Testis (tissue), 5 donors: ENCODE measurements at places on chromosomes 13 and 19.

DNA sequence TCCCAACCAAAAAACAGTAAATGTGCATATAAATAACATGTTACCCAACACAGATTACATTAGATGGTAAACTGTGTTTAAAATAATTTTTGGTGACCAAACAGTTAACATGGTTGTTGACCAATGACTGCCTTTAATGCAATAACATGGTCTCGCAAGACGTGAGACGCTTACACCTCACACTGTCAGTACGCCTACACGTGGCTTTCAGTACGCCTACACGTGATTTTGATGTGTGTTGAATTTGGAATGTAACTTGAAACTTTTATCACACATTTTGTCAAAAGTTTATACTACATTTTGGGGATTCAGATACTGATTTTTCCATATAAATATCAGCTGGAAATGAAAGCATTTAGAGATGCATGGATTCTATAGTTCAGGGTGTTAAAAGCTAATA is 32.0 kb downstream of the SLC7A9 start:
- H3K27ac ChIP-seq: no peak overlapping the region
- no peaks in the 10 kb centered on the region for H3K27me3 ChIP-seq
- H3K4me1 ChIP-seq: no peaks in the 10 kb centered on the region
- H3K36me3 ChIP-seq: no peaks in the 10 kb centered on the region
- no peak for DNase-seq

DNA sequence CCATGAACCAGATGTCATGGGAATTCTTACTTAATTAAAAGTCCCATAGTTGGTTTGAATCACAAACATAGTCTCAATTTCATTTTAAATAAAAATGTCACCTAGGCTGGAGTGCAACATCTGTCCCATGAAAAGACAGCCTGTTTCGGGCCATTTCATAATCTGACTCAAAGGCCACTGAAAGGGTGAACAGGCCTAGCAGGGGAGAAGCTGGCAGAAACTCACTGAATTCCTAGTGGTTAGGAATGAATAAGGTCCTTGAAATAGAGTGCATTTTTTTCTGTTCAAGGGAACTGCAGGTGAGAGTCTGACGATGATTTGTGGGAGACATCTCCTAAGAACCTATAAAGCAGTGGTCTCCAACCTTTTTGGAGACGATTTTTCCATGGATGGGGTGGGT is 44.0 kb upstream of the PCCA start:
- H3K4me1 ChIP-seq: no peaks in the 10 kb centered on the region
- no peaks in the 10 kb centered on the region for H3K27me3 ChIP-seq
- H3K27ac ChIP-seq: no peak overlapping the region
- H3K4me3 ChIP-seq: no peak overlapping the region

DNA sequence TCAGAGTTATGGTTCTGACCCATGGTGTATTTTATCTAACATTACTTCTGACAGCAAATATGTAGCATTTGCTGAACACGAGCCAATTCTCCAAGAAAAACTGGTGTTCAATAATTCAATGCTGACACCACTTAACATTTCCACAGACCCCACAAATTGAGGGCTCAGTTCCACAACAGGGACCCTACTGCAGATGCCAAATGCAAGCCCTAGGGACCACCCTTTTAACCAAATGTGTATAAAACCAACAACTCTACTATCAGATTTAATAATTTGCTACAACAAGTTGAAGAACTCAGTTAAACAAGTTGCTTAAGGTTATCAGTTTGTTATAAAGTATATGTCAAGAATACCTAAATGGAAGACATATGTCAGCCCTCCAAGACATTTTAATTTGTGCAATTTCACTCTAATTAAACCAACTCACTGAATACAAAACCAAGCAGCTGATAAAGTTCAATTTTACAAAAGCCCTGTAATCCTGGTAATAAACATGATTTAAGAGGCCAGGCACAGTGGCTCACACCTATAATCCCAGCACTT is 6.7 kb downstream of the ZNF44 start:
- DNase-seq: no peak
- H3K36me3 ChIP-seq: no peaks in the 10 kb centered on the region
- peaks cover 2% of the 10 kb centered on the region for H3K4me1 ChIP-seq

DNA sequence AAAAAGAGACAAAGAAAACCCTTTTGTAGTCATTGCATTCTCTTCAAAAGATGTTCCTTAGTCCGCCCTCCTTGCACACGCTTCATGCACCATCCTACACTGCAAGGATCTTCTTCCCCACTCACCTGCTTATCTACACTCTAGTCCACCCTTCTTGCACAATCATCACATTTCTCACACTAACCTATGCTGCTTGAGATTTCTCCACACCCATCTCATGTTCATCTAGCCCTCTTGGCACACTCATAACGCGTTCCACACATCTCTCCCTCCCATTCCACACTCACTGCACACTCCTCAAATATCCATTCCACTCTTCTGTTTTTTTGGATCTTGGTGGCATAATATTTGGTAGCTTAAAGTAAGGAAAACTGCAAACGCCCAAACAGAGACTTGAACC is 22.3 kb upstream of the HNRNPUL1 start:
- H3K27me3 ChIP-seq: no peaks in the 10 kb centered on the region
- no peaks in the 10 kb centered on the region for H3K36me3 ChIP-seq
- no peaks in the 10 kb centered on the region for H3K4me1 ChIP-seq

GRCh38 chr19:9877780-9878510 is 42.8 kb downstream of the PIN1 start:
- no peak overlapping the region for H3K4me3 ChIP-seq
- H3K36me3 ChIP-seq: no peaks in the 10 kb centered on the region
- H3K4me1 ChIP-seq: no peaks in the 10 kb centered on the region
- no peak for DNase-seq
- no peaks in the 10 kb centered on the region for H3K27me3 ChIP-seq

DNA sequence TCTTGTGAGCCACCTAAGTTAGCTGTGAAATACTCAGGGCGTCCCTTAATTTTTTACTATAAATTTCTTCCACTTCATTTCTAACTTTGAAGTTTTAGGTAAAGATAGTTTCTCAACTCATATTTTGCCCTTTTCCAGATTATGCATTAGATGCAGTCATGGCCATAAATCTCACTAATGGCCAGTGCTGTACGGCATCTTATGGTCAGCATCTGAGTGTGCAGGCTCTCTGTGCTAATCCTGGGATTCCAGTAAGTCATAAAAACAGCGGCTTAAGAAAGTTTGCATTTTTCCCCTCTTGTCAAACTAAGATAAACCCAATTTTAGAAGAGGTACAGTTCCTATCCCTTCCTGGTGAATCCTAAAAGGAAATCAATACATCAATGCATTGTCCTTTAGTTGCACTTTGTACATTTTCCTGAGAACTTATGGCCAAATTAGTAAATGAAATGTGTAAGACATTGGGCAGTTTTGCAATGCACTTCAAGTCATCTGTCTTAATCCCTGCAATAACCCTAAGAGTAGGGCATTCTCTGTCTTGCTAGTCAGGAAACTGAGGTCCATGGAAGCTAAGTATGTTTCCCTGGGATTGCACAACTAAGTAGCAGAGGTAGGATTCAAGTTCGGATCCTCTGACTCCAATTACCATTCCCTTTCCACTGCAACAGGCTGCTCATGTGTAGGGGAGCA is 146.2 kb downstream of the DCT start:
- no peak for DNase-seq
- H3K4me3 ChIP-seq: no peak overlapping the region
- H3K27me3 ChIP-seq: no peaks in the 10 kb centered on the region
- H3K4me1 ChIP-seq: no peaks in the 10 kb centered on the region
- H3K27ac ChIP-seq: no peak overlapping the region
- no peaks in the 10 kb centered on the region for H3K36me3 ChIP-seq

DNA sequence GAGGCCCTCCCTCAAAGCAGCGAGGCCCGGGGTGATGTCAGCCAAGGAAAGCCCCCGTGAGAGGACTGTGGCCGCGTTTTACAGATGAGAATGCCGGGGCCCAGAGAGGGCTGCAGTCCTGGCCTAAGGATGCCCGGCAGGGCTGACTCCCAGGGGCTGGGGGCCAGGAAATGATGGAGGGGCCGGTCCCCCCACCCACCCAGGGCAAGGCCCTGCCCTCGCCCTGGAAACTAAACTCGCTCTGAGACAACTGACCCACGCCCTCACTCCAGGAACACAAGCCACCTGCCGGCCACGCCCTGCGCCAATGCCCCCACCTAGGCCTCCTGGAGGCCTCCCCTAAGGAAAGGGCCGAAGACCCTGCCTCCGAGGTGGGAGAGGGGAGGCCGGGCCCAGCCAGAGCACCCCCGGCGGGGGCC is 7.2 kb downstream of the ZBTB7A start:
- no peaks in the 10 kb centered on the region for H3K27me3 ChIP-seq
- H3K27ac ChIP-seq: peak overlapping the region; percentile 95
- H3K4me1 ChIP-seq: peaks cover 63% of the 10 kb centered on the region

- no peak overlapping the region for H3K4me3 ChIP-seq
- no peaks in the 10 kb centered on the region for H3K27me3 ChIP-seq
- no peaks in the 10 kb centered on the region for H3K4me1 ChIP-seq
- no peaks in the 10 kb centered on the region for H3K36me3 ChIP-seq
Observed at GRCh38 chr19:55535173-55535964, 1.6 kb downstream of the SBK2 start.

GRCh38 chr19:30862876-30863275 is 486.4 kb downstream of the TSHZ3 start:
- H3K27ac ChIP-seq: no peak overlapping the region
- no peaks in the 10 kb centered on the region for H3K27me3 ChIP-seq
- H3K4me3 ChIP-seq: no peak overlapping the region
- H3K36me3 ChIP-seq: no peaks in the 10 kb centered on the region
- no peaks in the 10 kb centered on the region for H3K4me1 ChIP-seq

DNA sequence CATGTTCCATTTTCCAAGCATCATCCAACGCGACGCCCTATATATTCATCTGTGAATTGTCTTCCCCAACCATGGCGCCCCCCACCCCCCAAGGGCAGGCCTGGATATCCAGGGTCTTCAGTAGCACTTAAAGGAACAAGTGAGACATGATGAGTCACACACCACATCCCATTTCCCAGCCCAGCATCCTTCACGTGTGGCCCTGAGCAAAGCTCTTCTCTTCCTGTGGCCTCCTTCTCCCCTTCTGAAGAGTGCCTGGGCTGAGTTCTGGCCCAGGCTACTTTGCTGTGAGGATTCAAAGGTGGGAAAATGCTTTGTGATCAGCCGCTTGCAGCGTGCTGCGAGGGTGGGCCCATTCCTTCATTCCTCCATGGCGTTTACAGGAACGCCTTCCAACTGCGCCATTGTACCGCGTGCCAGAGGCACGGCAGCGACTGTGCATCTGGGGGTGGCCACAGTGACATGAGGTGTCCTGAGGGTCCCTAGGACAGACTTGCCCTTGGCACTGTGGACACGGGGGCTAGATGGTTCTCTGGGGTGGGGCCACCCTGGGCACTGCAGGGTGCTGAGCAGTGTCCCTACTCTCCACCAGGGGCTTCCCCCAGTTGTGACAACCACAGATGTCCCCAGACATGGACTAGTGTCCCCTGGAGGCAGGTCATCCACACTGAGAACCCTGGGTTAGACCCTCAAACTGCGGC is 11.7 kb downstream of the PLIN4 start:
- no peak for DNase-seq
- no peaks in the 10 kb centered on the region for H3K27me3 ChIP-seq
- no peak overlapping the region for H3K27ac ChIP-seq
- H3K4me1 ChIP-seq: peaks cover 25% of the 10 kb centered on the region
- H3K36me3 ChIP-seq: no peaks in the 10 kb centered on the region

DNA sequence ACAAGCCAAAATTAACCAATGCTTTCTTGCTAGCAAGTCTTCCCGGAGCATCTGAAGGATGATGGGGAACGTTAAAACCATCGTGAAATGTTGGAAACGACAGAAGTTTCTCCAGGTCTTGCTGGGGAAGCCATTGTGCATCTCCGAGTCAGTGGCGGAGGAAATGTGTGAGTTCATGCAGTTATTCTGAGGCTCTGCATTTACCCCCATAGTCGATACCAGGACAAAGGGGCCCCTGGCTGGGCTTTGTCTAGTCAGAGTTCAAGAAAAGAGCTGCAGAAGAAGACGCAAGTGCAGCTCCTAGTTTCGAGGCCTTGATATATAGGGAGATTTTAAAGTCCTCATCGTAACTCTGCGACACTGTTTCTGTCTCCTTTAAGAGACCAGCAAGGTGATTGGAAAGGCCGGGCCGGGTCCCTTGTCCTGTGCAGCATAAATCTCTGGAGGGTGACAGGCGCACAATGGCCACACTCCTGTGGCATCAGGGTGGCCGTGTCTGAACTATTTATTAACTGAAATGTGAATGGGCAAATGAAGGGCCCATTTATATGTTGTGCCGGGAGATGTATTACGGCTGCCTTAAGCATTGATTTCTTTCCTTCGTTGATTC is 172.0 kb downstream of the TEX29 start:
- H3K4me1 ChIP-seq: no peaks in the 10 kb centered on the region
- H3K4me3 ChIP-seq: no peak overlapping the region
- H3K27ac ChIP-seq: no peak overlapping the region
- no peaks in the 10 kb centered on the region for H3K27me3 ChIP-seq
- DNase-seq: no peak

DNA sequence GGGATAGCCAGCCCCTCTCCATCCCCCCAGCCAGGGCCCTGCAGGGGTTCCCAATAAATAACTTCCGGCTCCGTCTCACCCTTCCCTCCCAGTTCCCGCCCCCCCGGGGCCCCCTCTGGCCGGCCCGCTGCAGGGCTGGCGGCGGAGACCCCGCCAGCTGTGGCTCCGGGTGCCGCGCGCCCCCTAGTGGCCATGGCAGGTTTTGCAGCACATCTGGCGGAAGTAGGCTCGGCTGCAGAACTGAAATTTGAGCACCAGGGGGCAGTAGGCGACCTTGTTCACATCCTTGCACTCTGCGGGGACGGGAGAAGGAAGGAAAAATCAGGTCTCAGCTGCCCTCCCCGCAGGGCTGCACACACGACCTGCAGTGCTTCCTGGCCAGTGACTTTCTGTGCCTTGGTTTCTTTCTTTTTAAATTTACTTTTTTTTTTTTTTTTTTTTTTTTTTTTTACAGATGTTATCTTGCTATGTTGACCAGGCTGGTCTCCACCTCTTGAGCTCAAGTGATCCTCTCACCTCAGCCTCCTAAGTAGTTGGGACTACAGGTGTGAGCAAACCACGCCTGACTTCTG is 3.6 kb upstream of the MYO1F start:
- no peak overlapping the region for H3K4me3 ChIP-seq
- no peaks in the 10 kb centered on the region for H3K36me3 ChIP-seq
- DNase-seq: peak; percentile 91
- H3K4me1 ChIP-seq: no peaks in the 10 kb centered on the region
- no peak overlapping the region for H3K27ac ChIP-seq

- no peak overlapping the region for H3K4me3 ChIP-seq
- H3K4me1 ChIP-seq: peaks cover 21% of the 10 kb centered on the region
- no peaks in the 10 kb centered on the region for H3K36me3 ChIP-seq
- no peak for DNase-seq
- H3K27ac ChIP-seq: no peak overlapping the region
- no peaks in the 10 kb centered on the region for H3K27me3 ChIP-seq
Observed at GRCh38 chr13:97266772-97267417, 44.8 kb downstream of the MBNL2 start.

DNA sequence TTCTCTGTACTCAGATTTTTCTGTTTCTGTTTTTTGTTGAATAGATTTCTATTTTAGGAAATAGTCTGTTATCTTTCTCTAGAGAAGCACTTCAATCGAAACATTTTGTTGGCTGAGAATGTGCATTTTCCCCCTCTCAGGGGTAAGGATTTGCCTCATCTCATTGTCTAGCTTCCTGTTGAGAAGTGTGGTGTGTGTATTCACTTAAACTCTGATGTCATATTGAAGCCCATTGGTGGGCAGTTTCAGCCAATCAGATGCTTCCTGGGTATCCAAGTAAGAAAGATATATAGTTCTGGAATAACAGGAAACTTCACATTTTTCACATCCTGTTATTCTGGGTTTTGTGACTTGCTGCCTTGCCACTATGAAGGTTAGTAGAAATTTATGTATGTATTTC is 87.6 kb downstream of the ARHGEF7 start:
- H3K36me3 ChIP-seq: no peaks in the 10 kb centered on the region
- no peak overlapping the region for H3K27ac ChIP-seq
- H3K27me3 ChIP-seq: no peaks in the 10 kb centered on the region
- DNase-seq: peak; percentile 61
- peaks cover 28% of the 10 kb centered on the region for H3K4me1 ChIP-seq
